Globus pallidus (tissue), 1 donor: ENCODE measurements at places on chromosomes 5 and 9.
A peak's percentile ranks its signal among the peaks of the same experiment; 100 is the strongest.

GRCh38 chr9:126880947-126881332, 20.5 kb downstream of the ZBTB34 start:
- DNase-seq = peak; percentile 79

- DNase-seq = no peak
These were observed 6.1 kb downstream of the GPSM1 start for GRCh38 chr9:136333486-136333885.

GRCh38 chr5:9505225-9505624, 40.6 kb downstream of the SEMA5A start:
- DNase-seq = no peak

- no peak for DNase-seq
These were observed 138.6 kb downstream of the GNAQ start for GRCh38 chr9:77892955-77893514.

- no peak for DNase-seq
These were observed 55.8 kb downstream of the ANXA2R start for GRCh38 chr5:42984307-42984706.

- no peak for DNase-seq
These were observed 115.3 kb downstream of the CD180 start for GRCh38 chr5:67081261-67081660.

- no peak for DNase-seq
These were observed 209.7 kb upstream of the TUT7 start for GRCh38 chr9:86563936-86564335.

DNA sequence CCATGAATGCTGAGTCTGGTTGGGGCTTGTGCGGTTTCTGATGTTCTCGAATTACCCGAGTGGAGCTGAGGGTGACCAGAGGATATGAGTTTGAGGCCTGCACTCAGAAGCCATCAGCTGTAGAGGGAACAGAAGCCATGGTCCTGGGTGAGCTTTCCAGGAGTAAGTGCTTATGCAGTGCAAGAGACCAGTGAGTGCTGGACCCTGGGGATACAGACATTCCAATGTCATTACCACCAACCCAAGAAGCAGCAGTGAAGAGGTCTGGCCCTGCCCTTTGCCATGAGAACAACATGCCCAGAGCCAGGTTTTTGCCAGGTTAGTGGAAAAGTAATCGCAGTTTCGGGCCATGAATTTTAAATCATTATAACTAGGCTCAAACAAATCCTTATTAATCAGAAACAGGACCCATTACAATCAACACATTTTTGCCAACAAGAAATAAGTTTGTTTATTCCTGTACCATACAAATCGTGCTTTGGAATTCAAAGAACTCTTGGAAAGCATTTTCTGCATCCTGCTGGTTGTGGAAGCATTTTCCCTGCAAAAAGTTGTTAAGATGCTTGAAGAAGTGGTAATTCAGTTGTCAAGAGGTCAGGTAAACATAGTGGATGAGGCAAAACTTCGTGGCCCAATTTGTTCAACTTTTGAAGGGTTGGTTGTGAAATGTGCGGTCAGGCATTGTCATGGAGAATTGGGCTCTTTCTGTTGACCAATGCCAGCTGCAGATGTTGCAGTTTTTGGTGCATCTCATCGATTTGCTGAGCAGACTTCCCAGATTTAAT, 154.6 kb downstream of the SYK start:
- DNase-seq = no peak

GRCh38 chr9:107755246-107755645, 265.7 kb upstream of the KLF4 start:
- no peak for DNase-seq

GRCh38 chr9:27379311-27380251, 82.6 kb upstream of the EQTN start:
- no peak for DNase-seq

- DNase-seq = no peak
These were observed 26.4 kb downstream of the AMBP start for GRCh38 chr9:114051706-114052105.

DNA sequence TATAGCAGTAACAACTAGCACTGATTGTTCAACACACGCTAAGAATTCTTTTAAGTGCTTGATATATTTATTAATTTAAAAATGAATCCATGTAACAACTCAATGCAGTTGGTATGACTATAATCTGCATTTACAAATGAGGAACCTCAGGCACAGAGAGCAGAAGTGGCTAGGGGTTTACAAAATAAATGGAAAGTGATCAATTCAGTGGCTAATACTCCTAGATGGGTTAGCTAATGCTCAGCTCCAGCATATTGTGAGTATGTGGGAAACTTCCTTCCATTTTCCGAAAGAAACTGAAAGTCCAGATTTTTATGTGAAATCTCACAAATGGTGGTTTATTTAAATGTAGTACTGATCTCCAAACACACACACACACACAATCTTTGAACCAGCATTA, 128.0 kb downstream of the RFX3 start:
- no peak for DNase-seq

- no peak for DNase-seq
These were observed 162.2 kb downstream of the GLIS3 start for GRCh38 chr9:4137681-4138099.

GRCh38 chr5:157603333-157604190, 28.0 kb upstream of the ADAM19 start:
- no peak for DNase-seq

GRCh38 chr9:20237686-20238085, 384.6 kb downstream of the MLLT3 start:
- no peak for DNase-seq

DNA sequence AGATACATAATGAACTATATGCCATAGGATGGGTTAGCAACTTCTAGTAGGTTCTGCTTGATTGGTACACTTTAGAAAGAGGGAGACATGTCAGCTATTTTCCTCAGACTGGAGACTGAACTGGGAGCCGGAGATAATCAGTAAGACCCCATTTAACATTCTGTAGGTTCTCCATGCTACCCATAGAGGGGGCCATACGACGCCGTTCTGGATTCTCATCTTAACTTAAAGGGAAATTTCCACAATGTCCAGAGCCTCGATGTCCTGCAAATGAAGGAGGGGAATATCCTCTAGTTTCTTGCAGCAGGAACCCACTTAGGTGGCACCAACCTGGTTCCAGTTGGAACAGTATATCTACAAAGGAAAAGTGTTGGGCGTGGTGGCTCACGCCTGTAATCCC, 22.3 kb upstream of the NPM1 start:
- DNase-seq = no peak

GRCh38 chr9:90458485-90458884, 184.1 kb downstream of the DIRAS2 start:
- DNase-seq = no peak

- DNase-seq = no peak
These were observed 31.3 kb downstream of the CPEB4 start for GRCh38 chr5:173919443-173919842.

GRCh38 chr5:151889614-151890013, 35.0 kb downstream of the GLRA1 start:
- DNase-seq = no peak

GRCh38 chr9:116087246-116087645, 66.3 kb upstream of the PAPPA start:
- DNase-seq = peak; percentile 63

GRCh38 chr5:132411304-132412013, 41.9 kb downstream of the SLC22A5 start:
- DNase-seq = peak; percentile 53

GRCh38 chr5:52961274-52961681, 27.9 kb upstream of the ITGA2 start:
- no peak for DNase-seq

DNA sequence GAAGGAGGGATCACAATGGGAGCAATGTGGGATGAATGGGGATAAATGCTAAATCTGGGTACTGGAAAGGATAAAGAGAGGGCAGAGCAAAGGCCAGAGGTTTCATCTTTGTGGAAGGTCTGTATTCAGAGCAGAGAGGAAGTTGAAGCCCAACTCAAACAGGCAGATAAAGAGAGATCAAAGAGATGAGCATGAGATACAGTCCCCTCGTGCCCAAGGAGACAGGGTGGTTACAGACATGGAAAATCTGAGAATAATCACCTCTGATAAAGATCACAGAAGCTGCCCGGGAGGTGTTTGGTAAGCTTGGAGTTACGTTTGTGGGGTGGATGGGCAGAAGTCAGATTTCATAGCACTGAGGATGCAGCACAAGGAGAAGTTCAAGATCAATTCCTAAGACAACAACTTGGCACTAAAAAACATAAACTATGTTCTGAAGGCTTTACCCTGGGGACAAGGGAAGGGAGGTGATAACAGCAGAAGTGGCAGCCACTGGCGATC, 459 bp upstream of the ERAP2 start:
- DNase-seq = no peak

GRCh38 chr5:133400120-133400519, 212.2 kb downstream of the FSTL4 start:
- no peak for DNase-seq

DNA sequence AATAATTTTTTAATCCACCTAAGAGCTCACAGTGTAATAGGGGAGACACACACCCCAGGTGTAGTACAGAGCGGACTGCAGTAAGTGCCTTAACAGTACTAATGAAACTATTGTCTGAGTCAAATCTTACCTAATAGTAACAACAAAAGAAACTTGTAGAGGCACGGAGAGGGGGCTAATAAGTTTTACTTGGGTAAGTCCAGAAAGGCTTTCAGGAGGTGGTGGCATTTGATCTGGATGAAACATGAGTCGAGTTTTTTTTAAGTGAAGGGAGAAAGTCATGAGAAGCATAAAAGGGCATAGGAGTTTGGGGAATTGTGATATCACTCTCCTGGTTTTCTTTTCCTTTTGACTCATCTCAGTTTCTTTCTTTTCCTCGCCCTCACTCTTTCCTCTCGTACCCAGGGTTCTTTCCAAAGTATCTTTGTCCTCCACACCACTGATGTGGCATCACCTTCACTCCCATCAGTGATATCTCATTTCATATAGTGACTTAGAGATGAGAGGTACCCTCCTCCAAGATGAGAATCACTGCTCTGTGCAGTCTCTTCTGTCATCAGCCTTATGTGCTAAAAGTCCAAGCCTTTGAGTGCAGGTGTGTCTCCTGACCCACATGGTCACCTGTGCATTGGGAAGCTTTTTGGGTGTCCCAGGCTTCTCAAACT, 2.0 kb downstream of the CTNNA1 start:
- DNase-seq = no peak

GRCh38 chr5:94893412-94894135, 275.1 kb downstream of the SLF1 start:
- DNase-seq = peak; percentile 45

GRCh38 chr9:87853876-87854579, 28.6 kb upstream of the SPATA31E1 start:
- DNase-seq = no peak

DNA sequence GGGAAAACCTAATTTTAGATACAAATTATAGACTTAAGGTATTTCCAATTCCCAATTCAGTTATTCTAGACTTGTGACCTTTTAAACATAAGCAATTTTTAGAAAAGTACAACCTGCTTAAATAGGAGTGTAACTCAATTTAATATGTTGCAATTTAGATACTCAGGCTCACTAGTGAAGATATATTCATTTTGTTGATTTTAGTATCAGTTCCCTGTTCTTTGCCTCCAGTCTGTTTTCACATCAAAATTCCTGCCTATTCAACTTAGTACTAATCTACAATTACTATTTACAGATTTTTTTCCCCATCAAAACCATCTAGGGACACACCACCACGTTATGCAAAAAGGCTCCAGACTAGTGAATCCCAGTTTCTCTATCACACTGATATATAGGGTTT, 30.4 kb downstream of the PWWP2A start:
- DNase-seq = no peak

- no peak for DNase-seq
These were observed 560.0 kb downstream of the BRINP1 start for GRCh38 chr9:118809160-118809625.

- no peak for DNase-seq
These were observed 15.6 kb upstream of the CARD19 start for GRCh38 chr9:93080406-93080805.

DNA sequence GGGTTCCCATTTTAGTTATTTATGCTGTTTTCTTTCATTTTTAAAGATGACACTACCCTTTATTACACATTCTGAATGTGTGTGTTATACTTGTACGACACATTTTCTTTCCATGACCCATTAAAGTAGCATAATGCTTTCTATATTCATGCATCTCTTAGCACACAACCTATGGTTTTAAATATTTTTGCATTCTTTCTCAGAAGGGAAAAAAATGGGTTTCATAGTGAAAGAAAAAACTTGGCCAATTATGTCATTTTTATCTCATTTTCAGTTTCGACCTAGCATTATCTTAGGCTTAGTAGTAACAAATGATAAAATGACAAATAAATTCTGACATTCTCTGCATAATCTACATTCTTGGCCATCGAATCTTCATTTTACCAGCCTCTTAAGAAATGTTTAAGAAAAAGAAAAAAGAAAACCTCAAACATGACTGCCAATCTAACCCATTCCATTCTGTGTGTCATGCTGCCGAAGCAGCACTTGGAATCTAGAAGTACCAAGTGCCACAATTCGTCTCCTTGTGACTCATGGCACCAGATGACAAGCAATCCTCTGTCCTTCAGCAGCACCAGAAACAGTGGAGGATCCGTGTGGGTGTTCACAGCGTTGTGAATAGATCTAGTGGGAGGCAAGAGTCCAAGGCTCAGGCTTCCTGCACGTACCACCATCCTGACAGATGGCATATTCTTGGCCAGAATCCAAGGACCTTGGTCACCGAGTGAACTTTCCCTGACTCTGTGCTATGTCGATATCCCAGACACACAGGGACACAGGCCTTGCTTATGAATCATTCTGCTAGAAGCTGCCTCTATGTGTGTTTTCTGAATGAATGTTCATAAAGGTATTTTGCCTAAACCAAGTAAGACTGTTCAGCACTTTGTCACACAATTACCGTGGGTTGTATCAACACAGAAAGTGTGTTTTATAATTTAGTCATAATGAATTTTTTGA, 502.7 kb downstream of the NR2F1-AS1 start:
- peak; percentile 66 for DNase-seq

- DNase-seq = no peak
These were observed 6.9 kb downstream of the DNAI1 start for GRCh38 chr9:34465468-34465867.

GRCh38 chr9:110996436-110997220, 41.6 kb downstream of the LPAR1 start:
- DNase-seq = no peak

DNA sequence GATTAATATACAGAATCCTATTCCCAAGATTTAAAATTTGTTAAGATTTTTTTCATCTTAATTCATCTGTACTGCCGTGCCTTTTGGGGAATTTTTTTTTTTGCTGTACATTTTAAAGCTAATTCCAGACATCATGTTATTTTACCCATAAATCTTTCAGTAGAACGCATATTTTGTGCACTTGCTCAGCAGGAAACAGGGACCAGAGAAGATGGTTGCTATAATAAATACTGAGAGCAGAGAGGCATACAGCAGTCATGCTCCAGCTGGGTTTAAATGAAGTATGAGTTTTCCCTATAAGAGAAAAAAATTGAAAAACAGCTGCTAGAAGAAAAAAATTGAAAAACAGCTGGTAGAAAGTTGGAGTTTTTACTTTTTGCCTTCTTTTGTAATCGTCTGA, 196.9 kb upstream of the PUM3 start:
- no peak for DNase-seq
